Left ventricle myocardium inferior (tissue), 1 donor: ENCODE measurements at places on chromosomes 6 and 20.

DNA sequence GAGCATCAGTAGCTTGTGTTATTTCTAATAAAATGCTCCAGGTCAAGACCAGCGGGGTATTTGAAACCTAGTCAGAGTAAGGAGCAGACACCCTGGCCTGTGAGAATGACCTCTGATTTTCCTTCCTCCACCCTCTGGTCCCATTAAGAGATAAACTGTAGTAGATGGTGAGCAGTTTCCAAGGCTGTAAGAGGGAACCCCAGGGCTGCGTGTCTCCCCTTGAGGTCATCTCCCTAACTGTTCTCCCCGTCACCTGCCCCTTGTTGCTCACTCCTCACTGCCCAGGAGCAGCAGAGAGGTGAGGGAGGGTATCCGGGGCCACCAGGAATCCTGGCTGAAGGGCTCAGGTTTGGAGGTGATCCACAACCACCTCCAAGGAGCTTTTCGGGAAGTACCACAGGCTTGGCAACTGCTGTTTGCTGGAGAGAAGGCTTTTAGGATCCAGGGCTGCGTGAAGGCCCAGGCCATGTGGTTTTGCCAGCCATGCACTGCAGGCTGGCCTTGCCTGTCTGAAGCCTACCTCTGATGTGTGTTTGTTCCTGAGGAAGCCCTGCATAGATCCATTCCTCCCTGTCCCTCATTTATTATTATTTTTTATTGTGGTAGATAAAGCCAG, 62.5 kb downstream of the RREB1 start:
- no peak for DNase-seq

DNA sequence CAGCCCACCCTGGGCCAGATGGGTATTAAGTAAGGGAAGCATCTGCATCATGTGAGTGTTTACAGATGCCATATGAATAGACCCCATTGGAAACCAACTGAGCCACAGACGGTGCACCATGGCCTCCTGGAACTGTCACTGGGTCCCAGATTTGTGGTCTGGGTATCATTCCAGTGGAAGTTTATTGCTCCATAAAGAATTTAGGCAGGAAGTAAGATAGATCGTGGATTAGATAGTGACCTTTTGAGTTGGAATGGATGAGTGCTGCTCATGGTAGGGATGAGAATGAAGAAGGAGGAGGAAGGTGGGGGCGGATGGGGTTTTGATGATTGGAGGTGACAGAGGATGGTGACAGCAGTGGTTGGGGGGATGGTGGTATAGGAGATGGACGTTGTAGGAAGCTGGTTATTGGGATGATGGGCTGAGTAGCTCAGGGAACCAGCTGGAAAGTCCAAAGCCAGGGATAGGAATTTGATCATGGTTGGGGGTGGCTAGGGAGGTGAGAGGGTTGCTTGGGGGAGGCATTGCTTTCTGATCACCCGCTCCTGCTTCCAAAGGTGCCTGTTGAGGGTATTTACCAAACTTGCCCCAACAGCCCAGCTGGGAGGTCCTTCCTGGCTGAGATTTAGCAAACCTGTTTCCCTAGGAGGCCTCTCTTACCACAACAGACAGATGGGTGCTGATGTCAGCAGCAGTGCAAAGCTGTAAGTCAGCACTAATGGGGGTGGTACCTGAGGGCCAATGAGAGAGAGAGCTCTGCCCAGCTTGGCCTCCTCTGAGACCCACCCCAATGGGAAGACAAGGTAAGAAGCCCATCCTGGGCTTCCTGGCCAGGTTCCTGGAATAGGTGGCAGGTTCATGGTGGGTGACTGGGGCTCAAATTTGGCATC, 78.0 kb downstream of the VEGFA start:
- no peak for DNase-seq

- DNase-seq, result no peak
Measured at GRCh38 chr6:157570104-157570503, 189.1 kb downstream of the ZDHHC14 start.

- no peak for DNase-seq
Measured at GRCh38 chr6:24933868-24934401, 1.8 kb downstream of the RIPOR2 start.

DNA sequence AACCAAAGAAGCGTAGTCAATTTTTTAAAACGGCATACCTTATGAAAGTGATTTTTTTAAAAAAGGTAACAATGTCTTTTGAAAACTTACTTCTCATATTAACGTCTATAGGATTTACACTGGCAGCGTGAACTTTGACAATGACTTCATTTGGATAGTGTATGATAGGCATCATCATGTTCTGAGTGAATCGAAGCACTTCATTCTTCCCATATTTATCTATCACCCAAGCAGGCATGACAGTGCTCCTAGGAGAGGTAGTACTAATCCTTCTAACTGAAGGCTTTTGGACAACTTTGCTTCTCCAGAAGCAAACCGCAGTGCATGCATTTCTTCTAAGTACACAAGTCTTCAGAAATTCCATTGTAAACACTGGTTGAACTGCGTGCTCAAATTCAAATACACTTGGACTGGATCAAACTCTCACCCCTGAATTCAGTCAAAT, 618 bp downstream of the RTN4IP1 start:
- DNase-seq, result no peak

DNA sequence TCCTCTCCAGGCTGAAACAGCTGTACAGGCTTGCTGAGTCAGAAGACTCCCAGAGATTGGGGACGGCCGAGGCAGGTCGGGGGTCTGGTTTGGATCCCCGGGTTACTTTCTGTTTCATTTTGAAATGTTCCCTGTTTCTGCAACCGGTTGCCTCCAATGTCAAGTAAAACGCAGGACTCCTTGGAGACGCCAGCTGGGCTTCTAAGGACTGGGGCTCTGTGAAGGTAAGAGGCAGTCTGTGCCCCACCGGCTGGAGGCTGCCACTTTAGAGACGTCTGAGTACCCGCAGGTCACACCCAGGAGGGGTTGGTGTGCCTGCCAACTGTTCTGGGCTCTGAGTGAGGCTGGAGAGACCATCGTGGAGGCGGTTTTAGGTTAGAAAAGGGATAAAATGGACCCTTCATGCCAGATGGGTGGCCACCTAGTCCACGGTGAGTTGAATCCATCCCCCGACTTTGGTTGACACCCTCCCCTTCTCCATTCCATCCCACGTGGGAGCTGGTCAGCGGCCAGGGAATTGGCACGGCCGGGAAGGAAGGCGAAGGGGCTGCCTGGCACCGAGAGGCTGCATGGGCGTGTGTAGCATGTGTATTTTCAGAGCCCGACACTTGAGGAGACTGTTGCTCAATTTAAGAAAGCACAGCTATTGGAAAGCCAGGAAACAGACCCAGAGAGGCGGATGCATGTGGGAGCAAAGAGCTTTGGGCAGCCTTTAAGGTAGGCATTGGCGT, 240.9 kb downstream of the PHACTR1 start:
- DNase-seq, result peak; percentile 74

DNA sequence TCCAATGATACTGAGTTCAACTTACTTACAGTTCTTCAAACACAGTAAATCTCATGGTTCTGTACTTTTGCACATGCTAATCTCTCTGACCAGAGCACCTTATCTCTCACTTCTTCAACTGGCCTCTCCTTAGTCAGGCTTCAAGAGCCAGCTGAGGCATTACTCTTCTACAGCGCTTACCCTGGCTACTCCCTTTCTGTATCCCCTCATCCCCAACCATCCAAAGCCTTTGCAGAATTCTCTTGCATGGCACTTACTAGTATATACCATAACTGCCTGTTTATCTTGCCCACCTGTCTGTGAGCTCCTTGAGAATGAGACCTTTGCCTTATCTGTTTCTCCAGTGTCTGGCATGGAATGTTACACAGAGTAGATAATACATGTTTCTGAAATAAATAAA, 49.2 kb downstream of the SESN1 start:
- no peak for DNase-seq

- no peak for DNase-seq
Measured at GRCh38 chr20:59596690-59597089, 7.7 kb upstream of the PHACTR3 start.

- no peak for DNase-seq
Measured at GRCh38 chr20:49631856-49632418, 64.0 kb upstream of the PTGIS start.

- DNase-seq, result no peak
Measured at GRCh38 chr6:74780831-74781230, 425.0 kb downstream of the COL12A1 start.

GRCh38 chr20:3383878-3384495, 23.5 kb downstream of the DNAAF9 start:
- no peak for DNase-seq

DNA sequence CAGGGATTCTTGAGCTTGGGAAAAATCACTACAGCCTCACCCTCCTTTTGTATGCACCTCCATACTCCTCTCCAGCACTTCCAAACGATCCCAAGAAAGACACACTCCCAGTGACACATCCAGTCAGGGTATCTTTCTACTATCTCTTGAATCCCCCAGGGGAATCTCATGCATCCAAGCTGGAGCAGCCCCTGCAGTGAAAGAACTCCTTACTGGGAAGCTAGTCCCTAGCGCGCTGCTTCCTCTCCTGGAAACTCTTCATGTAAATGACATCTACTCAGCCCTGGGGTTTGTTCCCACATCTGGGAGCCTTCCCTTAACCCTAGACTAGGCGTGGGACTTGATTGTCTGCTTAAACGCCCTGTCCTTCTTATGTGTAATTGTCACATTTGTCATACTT, 329.1 kb upstream of the QKI start:
- DNase-seq, result no peak

DNA sequence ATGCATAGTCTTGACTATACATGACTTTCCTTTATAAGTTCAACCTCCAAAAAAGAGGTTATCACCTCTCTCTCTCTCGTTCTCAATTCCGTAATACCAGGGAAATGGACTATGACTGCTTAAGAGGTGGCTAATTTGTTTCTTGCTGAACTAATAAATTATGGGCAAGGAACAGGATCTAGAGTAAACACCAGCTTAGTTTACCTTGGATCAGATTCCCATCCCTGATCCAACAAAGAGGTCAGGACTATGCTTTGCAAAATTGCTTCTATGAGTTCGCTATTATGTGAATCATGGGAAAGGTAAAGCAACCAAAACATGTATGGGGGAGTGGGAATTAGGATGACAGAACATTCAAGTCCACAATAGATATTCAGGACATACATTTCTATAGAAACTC, 630.7 kb downstream of the HACE1 start:
- DNase-seq, result no peak

GRCh38 chr6:96683819-96684528, 121.0 kb downstream of the FHL5 start:
- no peak for DNase-seq

DNA sequence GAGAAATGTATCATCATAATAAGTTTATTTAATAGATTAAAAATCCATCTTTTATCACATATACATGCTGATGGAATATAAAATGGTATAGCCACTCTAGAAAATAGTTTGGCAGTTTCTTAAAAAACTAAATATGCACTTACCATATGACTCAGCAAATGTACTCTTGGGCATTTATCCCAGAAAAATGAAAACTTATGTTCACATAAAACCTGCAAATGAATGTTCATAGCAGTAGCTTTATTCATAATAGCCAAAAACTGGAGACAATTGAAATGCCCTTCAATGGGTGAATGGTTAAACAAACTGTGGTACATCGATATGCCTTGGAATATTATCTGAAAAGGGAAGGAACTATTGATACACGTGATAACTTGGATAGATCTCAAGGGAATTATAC, 6.4 kb upstream of the NCOA7 start:
- no peak for DNase-seq

DNA sequence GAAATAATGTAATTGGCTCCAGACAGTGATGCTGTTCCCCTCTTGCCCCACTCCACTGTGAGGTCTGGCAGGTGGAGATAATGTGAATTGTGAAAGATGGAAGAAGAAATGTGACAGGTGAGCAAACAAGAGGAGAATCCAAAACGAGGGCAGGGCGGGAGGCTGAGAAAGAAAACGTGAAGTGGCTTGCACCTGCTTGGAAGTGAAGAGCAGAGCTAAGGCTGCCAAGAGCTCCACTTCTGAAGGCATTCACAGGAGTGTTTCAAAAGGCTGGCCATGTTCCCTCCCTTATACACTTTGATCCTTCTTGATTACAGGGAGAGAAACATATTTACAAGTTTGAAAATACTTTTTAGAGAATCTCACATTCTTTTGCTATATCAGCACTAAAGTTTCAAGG, 359.4 kb downstream of the EPHA7 start:
- DNase-seq, result no peak

DNA sequence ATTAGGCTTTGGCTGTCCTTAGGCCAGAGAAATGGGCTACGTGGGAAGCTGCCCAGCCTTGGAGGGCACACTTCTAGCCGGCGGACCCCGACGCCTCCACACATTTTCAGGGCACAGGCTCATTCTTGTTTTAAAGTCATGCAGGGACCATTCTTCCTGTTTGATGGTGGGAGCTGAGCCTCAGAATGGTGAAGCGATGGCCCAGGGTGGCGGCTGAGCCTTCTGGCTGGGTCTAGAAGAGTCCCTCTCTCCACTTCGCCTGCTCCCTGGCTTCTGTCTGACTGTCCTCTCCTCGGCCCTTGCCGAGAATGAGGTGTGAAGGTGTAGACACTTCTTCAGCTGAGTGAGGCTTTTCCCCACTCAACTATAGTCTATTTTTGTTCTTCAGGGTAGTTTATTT, 114.4 kb downstream of the SULF2 start:
- DNase-seq, result no peak

- DNase-seq, result no peak
Measured at GRCh38 chr6:37725957-37726356, 28.3 kb upstream of the MDGA1 start.

- no peak for DNase-seq
Measured at GRCh38 chr6:21277601-21278374, 315.8 kb upstream of the SOX4 start.

DNA sequence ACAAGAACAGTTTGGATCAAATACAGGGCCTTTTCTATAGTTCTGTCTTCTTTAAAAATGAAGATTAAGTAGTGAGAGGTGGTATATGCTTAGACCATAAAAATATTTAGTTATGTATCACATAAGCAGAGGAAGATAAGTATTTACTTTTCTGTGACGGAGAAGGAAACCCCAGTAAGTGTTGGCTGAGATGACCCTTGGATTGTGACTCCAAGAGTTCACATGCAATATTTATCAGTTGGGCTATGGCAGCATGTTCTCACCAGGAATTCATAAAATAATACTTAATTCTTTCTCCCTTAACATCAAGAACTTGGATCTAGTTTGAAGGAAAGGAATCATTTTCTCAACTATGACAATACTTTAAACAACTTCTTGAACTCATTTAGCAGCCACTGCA, 98.4 kb upstream of the TBX18 start:
- no peak for DNase-seq

- no peak for DNase-seq
Measured at GRCh38 chr20:5531318-5532081, 214.7 kb upstream of the PROKR2 start.

GRCh38 chr6:14647357-14647756, 529.8 kb downstream of the CD83 start:
- no peak for DNase-seq

DNA sequence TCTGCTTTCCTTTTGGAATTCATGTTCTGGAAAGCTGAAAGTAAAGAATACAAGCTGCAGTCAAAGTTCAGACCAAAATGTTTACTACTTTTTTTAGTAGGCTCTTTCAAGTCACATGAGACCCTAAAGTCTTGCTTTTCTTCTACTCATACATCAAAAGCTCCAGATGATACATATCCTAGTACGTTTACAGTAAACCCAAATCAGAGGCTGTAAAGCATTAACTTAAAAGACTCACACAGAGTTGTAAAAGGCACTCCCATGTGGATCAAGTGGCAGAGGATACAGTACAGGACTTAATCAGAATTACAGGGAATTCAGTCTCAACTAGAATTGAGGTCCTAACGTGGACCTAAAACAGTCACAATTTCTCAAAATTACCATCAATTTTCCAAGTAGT, 40.7 kb downstream of the STK38 start:
- no peak for DNase-seq

- no peak for DNase-seq
Measured at GRCh38 chr20:23147964-23148730, 62.0 kb upstream of the CD93 start.
